AG04450 (cell line): ENCODE measurements at places on chromosomes 7 and 10.

DNA sequence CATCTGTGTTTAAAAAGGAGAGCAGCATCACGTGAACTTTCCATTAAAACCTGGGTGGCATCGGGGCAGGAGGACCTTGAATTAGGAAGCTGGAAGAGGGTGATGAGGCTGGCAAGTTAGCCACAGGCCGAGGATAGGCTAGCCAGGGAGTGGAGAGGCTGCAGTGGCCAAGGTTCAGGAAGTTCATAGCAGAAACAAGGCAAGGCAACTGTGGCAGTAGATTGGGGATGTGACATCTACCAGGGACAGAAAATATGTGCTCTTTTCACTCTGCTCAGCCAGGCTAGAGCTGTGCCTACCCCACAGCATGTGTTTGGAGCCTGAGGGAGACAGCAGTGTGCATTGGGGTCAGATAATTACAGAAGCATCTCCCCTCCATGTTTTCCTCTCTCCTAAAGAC, 2.2 kb upstream of the INPP5F start:
- no peak for DNase-seq

DNA sequence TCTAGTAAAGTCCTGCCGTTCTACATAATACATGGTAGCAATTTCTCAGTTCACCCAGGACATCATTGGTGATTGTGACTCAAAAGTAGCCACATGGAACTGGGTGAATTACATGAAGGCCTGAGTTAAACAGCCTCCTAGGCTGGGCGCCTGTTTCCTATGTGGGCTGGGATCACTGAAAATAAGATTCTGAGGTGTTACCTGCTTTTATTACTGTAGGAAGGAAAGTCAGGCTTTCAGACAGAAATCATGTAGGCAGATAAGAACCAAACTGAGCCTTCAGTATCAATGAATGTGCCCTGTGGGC, 160.4 kb downstream of the CAMK1D start:
- no peak for DNase-seq

DNA sequence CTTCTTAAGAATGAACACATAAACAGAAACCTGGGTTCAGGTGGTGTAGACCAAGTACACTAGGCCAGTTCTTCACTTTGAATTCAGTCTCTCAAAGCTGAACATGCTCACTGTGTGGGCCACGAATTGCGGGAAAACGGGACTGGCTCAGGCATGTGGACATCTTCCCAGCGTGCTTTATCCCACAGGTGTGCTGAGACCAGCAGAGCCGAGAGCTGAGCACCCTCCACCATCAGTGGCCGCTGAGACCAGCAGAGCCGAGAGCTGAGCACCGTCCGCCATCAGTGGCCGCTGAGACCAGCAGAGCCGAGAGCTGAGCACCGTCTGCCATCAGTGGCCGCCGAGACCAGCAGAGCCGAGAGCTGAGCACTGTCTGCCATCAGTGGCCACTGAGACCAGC, 265.4 kb downstream of the DNAJB6 start:
- DNase-seq: no peak

- DNase-seq: no peak
These were observed 46.4 kb downstream of the CSTF2T start for GRCh38 chr10:51653025-51653424.

GRCh38 chr10:69372126-69372980, 44.4 kb downstream of the TACR2 start:
- DNase-seq: no peak

- DNase-seq: no peak
These were observed 42.1 kb upstream of the INSIG1 start for GRCh38 chr7:155255621-155256020.

- no peak for DNase-seq
These were observed 88.9 kb upstream of the PAX2 start for GRCh38 chr10:100656454-100656853.

- DNase-seq: no peak
These were observed 956.7 kb downstream of the CCSER2 start for GRCh38 chr10:85284778-85285770.

GRCh38 chr10:18649364-18649959, 1.9 kb downstream of the NSUN6 start:
- no peak for DNase-seq

DNA sequence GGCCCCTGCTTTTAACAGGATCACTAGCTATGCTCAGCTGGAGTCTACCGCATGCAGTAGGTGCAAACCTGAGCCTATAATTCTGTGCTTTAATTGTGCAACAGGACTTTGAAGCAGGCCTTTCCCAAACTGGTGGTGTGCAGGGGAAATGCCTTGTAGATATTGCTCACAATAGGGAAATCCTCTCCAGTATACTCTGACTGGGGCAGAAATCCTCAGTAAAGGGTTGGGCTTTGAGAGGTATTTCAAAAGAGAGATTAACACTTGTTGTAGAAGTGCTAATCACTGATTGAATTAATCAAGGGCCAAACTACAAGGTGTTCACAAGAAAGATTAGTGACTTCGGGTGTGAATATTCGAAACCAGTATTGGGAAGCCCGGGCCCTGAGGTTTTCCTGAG, 58.5 kb upstream of the EXOC6 start:
- no peak for DNase-seq

GRCh38 chr7:38839851-38840250, 69.1 kb downstream of the VPS41 start:
- no peak for DNase-seq

- no peak for DNase-seq
These were observed 35.5 kb downstream of the CFAP46 start for GRCh38 chr10:132906836-132907235.

GRCh38 chr7:1591876-1592275, 22.0 kb upstream of the PSMG3 start:
- DNase-seq: no peak

GRCh38 chr7:617614-618538, 98.2 kb upstream of the PDGFA start:
- no peak for DNase-seq

DNA sequence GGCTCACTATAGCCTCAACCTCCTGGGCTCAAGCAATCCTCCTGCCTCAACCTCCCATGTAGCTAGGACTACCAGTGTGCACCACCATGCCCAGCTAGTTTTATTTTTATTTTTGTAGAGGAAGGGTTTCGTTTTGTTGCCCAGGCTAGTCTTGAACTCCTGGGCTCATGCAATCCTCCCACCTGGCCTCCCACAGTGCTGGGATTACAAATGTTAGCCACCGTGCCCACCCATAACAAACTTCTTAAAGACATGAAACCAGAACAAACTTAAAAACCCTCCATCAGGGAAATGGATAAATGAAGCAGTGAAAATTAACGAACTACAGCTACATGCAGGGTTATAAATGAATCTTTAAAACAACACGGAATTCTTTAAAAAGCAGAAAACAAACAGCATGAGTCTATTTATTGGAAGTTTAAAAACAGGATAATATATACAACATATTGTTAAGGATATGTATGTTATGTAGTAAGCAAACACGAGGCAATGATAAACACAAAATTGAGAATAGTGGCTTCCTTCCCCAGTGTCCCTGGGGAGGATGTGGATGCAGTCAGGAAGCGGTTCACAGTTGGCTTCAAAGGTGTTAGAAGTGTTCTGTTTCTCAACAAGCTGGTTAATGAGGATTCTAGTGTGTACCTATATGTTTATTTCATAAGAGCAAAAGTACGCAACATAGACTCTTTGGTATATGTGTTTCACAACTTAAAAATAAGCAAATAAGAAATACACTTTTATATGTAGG, 128.2 kb upstream of the IMMP2L start:
- DNase-seq: no peak

GRCh38 chr10:116728526-116729096, 13.8 kb downstream of the HSPA12A start:
- DNase-seq: no peak

DNA sequence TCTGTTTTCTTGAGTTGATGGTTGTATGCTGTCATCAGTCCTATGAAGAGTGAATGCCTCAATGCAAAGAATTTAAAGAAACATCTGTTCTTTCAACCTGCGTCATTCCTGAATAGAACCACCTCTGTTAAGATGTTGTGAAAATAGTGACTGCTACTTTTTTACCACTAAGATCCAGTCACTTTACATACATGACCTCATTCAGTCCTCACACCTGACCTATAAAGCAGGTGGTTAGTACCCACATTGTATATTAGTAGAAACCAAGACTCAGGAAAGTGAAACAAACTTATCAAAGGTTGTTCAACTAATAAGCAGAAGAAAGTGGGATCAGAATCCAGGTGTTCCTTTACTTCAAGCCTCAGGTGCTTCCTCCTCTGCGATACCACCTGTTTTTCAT, 64.8 kb downstream of the ITGB8 start:
- no peak for DNase-seq

- DNase-seq: no peak
These were observed 83.1 kb upstream of the NPVF start for GRCh38 chr7:25311346-25311745.

- no peak for DNase-seq
These were observed 59.8 kb downstream of the PTPRZ1 start for GRCh38 chr7:121932768-121933167.

GRCh38 chr7:24164401-24164800, 119.6 kb upstream of the NPY start:
- DNase-seq: no peak

- no peak for DNase-seq
These were observed 13.6 kb downstream of the SNX10 start for GRCh38 chr7:26305090-26305868.

- no peak for DNase-seq
These were observed 82.4 kb downstream of the PHYHIPL start for GRCh38 chr10:59258890-59259289.

GRCh38 chr7:157871681-157872080, 534.9 kb downstream of the DNAJB6 start:
- DNase-seq: no peak

GRCh38 chr7:57344957-57345356, 105.0 kb upstream of the ZNF716 start:
- no peak for DNase-seq

DNA sequence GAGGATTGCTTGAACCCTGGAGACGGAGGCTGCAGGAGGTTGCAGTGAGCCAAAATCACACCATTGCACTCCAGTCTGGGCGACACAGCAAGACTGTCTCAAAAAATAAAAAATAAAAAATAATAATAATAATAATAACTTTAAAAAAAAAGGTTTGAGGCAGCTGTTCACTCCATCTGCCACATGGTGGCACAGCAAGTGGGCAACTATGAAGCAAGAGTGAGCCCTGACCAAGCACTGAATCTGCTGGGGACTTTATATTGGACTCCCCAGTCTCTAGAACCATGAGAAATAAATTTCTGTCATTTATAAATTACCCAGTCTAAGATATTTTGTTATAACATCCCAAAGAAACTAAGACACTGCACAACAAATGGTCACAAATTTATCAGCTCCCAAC, 14.6 kb upstream of the BRI3 start:
- no peak for DNase-seq

DNA sequence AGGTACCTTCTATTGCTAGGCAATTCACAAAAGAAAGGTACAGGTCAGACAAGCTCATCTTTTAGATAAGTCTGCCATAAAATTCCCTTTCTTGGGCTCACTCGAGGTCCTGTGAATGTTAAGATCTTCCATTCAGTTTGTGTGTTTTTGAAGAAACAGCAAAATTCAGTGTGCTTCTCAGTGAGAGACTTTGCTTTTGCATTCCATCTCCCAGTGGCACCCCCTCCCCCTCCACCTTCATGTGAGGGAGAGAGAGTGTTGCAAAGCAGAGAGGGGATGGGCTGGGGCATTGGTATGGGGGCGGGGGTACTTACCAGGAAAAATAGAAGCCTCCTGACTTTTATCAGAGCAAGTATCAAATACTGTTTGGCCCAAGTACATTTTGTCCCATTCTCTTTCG, 3.8 kb upstream of the TECTB start:
- DNase-seq: no peak

DNA sequence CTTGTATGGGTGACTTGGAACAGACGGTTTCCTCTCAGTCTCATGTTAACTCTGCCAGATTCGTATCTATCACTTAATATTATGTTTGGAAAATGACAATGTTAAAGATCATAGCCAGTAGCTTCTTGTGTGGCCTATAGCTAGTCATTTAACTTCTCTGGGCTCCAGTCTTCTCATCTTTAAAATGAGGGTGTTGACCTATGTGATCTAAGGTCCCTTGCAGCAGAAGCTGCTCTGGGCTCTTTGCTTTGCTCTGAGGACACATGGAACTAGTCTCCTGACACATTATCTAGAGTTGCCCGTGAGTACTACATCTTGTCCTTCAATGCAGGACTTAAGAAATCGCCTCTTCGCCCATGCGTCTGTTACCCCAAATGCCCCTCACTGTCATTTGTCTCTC, 93.1 kb downstream of the TMEM178B start:
- no peak for DNase-seq

DNA sequence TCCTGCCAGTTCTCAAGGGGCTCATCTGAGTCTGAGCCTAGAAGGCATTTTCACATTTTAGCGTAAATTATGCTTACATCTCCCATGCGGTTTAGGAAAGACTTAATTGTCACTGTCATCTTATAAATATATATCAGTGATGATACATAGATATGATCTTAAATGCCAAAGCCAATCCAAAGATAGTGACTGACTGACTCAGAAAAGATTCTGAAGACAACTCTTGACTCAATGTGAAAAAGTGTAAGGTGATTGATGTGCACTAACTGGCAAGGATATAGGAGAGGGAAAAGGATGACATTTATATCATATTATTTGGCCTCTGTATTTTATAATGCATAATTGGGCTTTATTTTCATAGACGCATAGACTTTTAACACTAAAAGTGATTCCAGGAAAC, 84.9 kb upstream of the LRRN3 start:
- DNase-seq: no peak

- DNase-seq: no peak
These were observed 21.6 kb downstream of the RBM28 start for GRCh38 chr7:128322040-128322643.

GRCh38 chr7:137992550-137993394, 9.1 kb downstream of the CREB3L2 start:
- peak; percentile 93 for DNase-seq

GRCh38 chr10:80520661-80521470, 16.8 kb upstream of the SH2D4B start:
- no peak for DNase-seq

DNA sequence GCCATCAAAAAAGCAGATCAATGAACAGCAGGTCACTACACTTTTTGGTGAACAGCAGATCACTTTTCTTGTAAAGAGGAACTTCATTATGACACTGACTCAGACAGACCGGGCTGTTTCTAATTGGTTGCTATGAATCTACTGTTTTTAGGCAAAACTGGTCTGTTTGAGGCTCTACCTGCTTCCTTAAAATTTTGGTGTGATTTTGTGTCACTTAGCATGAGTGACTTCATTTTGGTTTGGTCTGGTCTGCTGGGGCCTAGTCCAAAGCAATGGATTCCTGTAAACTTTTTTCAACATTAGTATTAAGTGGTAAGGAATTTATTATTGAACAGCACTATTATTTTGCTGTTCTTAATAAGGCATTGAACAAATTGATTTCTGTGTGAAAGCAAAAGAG, 41.8 kb upstream of the C10orf71 start:
- no peak for DNase-seq

DNA sequence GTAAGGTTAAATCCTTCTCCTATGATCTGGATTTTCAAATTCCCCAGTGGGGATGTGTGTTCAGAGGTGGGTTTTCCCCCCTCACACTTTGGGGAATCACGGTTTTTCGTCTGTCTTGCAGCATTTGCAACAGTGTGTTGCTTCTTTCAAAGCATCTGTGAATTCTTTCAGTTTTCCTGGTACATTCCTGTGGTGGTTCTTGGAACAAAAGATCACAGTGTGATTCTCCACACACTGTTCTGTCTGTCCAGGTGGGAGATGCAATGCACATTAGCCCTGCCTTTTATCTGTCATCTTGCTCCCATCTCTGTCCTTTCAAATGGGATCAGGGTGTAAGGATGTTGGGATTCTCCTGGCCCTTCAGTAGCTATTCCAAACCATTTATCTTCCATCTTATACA, 11.8 kb downstream of the AGK start:
- DNase-seq: no peak
